ENCODE measurements at places on chromosomes 5 and 9.
A peak's percentile ranks its signal among the peaks of the same experiment; 100 is the strongest.

DNA sequence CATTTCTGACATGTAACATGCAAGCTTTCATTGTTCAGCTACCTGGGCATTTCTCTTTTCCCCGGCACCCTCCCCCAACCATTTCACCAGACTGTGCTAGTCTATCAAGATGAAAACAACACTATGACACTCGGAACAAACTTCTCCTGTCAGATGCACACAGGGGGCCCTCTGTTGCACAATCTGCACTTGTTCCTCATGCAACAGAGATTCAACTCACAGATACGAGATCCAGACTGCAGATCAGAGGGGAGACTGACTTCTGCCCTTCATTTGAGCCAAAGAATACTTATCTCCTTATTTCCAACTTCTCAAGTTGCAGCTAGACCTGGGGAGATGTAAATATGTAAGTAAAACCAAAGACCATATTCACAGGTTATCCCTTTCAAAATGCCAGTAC, 15.7 kb upstream of the FST start:
- DNase-seq = no peak

- no peak for DNase-seq
Measured at GRCh38 chr5:151167022-151167421, 9.4 kb upstream of the ANXA6 start.

- no peak for DNase-seq
Measured at GRCh38 chr9:136160995-136161610, 42.4 kb upstream of the TMEM250 start.

GRCh38 chr5:57929271-57929670, 446.7 kb upstream of the ACTBL2 start:
- DNase-seq = no peak

DNA sequence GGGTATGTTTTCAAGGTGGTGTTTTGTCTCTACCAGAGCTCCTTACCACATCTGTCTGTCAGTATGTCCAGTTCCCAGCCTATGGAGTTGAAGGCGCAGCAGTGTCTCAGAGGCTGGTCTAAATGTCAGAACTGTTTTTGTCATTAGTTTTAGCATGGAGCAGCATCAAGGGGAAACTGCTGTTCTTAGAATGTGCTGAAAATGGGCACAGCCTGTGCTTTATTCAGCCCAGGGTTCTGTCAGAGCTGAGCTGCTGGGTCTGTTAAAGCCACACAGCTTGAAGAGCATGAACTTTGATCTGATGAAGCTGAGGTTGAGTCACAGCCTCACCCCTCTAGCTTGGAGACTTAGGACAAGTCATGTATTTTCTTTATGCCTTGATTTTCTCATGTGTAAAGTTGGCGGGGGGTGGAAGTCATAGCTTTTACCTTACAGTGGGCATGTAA, 71.9 kb downstream of the RALGPS1 start:
- no peak for DNase-seq

- DNase-seq = no peak
Measured at GRCh38 chr5:175826980-175827379, 44.4 kb upstream of the CPLX2 start.

DNA sequence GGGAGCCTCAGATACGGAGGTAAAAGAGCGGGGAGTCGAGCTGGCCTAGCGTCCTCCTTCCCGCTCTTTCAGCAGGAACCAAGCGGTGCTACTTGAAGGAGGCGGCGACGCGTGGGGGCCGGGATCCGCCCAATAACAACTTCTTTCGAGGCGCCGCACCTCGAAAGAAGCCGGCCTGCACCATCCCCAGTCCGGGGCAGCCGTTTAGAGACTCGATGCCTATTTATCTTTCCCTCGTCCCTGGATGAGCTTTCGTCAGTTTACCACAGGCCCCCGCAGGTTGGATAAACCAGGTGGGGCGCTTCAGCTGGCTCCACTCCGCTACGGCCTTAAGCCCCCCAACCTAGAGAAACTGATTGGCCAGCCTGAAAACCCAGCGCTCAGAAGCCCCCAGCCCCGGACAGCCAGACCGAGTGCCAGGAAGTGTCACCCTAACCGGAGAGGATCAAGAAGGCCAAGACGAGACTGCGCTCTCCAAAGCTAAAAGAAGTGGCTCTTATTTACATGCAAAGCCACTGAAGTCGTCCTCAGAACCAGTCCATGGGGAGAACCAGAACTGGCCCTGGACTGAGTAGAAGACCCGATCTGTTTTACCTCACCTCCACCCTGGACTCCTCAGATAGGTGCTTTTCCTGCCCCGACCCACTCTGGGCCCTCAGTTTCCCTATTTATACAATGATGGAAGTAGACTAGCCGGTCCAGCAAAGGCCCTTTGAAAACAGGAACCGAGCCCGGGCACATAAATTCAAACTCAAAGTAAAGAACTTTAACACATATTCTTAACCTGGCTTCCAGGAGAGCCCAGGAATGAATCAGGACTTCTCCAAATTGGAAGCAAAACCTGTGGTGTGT, 1.4 kb downstream of the HAND1 start:
- no peak for DNase-seq

- DNase-seq = no peak
Measured at GRCh38 chr5:179974246-179974945, 66.7 kb upstream of the TBC1D9B start.

- DNase-seq = no peak
Measured at GRCh38 chr9:99811172-99811571, 10.5 kb upstream of the NR4A3 start.

DNA sequence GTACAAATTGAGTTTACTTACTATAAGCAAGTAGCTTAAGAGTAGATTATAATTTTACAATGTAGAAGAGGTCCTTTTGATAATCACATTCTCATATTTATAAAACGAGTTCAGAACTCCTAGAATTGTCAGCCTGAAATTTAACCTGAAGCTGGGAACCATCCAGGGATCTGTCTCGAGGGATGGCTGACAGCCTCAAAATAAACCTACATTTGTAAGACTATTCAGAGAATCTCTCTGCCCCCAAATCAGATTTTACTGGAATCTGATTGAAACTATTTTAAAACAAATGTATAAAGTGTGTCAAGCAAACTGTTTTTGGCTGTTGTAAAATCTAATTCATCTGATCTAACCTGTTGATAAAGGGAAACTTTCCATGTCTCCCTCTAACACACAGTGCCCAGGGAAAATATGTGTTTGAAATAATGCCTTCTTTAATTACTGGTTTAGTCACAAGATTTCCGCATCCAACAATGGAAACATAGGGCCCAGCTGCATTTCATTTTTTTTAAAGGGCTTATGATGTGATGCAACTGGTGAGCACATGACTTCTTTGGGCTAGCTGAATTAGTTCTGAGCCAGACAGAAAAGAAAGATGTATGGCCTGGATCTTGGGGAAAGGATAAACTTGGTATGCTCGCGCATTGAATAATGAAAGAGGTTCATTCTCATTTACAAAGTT, 30.3 kb downstream of the SLC25A46 start:
- no peak for DNase-seq

GRCh38 chr9:100427366-100428263, 672 bp downstream of the MSANTD3 start:
- peak; percentile 11 for DNase-seq

DNA sequence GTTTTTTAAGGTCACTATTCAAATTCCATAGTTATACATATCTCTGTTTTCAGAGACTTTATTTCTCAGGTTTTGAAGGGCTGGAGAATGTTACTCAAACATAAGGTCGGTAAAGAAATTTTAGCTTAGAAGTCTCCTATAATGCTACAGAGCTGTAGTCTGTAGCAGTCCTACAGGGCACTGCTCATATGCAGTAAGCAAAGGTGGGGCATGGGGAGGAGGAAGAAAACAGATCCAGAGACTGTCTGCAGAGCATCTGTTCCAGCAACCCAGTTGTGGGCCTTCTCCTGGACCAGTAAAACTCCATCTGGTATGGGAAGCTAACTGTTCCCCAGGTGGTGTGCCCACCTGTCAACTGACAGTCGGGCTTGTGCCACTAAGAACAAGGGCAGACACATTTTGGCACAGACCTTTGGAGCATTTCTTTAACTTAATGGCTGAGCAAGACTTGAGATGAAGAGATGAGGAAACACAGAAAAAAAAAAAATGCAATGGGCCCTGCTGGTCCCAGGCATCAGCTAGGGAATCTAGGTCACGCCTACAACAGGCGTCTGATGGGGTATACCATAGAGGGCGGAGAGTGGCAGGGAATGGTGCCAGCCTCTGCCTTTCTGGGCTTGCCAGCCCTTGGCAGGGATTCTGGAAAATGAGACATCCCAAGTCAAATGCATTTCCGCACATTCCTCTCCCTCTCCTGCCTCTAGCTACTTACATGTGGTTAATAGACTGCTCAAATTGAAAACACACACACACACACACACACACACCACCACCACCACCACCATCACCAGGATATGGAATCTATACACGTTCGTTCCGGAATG, 218.9 kb downstream of the ARL15 start:
- no peak for DNase-seq

GRCh38 chr5:132653716-132654115, 4.3 kb upstream of the IL13 start:
- DNase-seq = no peak

GRCh38 chr9:111074395-111074794, 36.1 kb upstream of the LPAR1 start:
- DNase-seq = no peak

- DNase-seq = peak; percentile 61
Measured at GRCh38 chr5:180784497-180785097, 18.0 kb downstream of the MGAT1 start.

DNA sequence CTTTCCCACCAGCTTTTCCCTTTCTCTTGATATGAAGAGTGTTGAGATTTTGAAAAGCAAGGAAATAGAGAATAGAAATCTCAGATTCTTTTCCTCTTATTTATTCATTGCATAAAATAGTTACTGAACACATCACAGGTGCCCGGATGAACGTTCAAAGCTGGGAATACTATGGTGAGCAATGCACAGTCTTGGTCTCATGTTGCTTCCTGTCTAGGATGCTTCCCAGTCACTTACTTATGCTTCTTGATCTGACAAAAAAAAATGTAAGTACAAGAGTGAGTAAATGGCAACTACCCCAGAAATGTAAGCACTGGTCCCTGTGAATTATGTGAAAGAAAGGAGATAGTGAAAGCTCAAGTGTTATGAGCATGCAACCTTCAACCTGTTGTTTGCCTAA, 153.5 kb upstream of the S1PR3 start:
- no peak for DNase-seq

DNA sequence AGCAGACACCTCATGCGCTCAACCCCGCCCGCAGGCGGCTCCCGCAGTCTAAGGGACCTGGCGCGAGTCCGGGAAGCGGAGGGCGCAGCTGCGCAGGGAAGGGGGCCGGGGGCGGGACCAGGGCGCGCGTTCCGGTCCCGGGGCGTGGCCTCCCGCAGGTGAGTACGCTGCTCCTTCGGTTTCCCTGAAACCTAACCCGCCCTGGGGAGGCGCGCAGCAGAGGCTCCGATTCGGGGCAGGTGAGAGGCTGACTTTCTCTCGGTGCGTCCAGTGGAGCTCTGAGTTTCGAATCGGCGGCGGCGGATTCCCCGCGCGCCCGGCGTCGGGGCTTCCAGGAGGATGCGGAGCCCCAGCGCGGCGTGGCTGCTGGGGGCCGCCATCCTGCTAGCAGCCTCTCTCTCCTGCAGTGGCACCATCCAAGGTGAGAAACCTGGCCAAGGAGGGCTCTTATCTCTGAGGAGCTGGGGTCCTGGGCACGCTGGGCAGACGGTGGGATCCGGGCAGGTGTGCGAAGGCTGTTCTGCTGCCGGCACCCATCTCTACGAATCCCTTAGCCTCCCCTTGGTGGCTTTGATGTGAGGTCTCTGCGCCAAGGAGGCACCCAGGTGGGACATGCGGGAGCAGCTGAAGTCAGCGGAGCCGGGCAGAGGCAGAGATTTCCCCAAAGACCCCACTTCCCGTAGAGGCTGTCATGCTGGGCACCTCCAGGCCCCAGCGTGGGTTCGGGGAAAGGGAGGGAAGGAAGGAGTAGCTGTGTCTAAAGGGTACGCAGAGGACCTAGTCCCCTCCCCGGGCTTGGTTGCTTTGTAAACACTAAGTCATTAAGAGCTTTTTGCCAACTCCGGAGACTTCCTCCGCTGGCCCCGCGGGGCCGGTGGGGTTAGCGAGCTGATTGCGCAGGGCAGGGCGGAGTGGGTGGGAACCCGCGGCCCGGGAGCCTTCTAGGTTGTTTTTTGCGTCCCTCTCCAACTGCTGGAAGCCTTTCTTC, at the start of gene F2RL1:
Gene F2RL1 (plus strand): TSS at position 187 of the 988 bp plus-strand sequence. CDS start 153 bp downstream, at position 340.
- DNase-seq = peak; percentile 26

DNA sequence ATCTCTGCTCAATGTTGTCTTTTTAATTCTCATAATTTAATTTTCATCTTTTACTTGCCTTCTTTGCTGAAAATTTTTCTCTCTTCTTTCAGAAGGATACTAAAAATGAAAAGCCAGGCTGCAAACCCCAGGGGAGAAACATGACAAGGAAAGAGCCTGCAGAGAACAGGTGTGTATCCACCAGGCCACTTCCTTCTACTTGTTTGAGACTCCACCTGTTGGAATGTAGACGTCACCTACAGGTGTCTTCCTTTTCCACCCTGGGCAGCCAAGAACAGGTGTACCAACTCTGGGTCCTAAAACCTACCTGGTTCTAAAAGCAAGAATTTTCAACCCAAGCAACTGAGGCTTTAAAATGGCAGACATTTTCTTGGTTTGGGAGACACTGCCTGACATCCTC, 166.8 kb downstream of the ATP10B start:
- DNase-seq = no peak

DNA sequence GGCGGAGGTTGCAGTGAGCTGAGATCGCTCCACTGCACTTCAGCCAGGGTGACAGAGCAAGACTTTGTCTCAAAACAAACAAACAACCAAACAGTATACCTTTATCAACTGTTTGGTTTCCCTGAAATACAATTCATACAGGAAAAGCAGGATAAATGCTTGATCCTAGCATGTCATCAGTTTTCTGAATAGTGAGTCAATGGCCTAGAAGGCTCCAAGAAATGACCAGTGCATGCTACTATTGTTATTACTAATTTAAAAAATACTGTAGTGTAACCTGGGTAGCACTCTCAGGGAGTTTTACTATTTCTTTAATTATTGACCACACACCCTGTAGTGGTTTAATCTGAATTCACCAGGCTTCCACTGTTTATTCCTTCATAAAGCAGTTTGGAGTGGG, 101.0 kb upstream of the PTPN3 start:
- DNase-seq = no peak

DNA sequence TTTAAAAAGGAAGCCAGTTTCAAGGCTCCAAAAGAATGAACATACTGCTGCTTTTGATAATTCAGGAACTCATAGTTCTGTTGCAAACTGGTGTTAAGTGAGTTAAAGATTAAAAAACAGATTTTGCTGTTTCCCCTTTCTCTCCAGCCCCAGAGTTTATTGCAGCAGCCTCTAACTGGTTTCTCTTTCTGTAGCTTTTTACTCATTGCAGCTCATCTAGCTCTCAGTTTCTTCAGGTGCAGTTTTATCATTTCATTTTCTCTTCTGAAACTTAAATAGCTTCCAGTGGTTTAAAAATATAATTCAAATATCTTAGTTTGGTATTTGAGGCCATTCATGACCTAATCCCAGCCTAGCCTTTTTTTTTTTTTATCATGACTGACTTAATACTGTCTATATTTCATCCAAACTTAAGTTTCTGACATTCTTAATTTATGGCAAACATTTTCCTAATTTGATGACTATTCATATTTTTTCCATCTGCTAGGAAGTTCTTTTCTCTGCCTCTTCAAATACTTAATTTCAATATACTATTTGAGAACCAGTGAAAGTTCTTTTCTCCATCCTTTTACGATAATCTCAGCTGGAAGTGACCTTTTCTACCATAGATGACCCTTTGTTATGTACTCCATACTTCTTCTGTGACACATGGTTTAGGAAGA, 252.7 kb upstream of the GRIA1 start:
- DNase-seq = no peak

GRCh38 chr5:115372146-115372545, 75.7 kb upstream of the CCDC112 start:
- DNase-seq = no peak
